ENCODE measurements at places on chromosomes 2 and 18.
A peak's percentile ranks its signal among the peaks of the same experiment; 100 is the strongest.

GRCh38 chr2:233373316-233373715 lies 19.0 kb downstream of the DGKD start:
- DNase-seq: no peak

GRCh38 chr18:50194631-50195532 lies at the start of gene MYO5B:
Gene MYO5B (minus strand): TSS chr18:50195147. CDS start chr18:50194793, 354 bp downstream.
- no peak for DNase-seq

DNA sequence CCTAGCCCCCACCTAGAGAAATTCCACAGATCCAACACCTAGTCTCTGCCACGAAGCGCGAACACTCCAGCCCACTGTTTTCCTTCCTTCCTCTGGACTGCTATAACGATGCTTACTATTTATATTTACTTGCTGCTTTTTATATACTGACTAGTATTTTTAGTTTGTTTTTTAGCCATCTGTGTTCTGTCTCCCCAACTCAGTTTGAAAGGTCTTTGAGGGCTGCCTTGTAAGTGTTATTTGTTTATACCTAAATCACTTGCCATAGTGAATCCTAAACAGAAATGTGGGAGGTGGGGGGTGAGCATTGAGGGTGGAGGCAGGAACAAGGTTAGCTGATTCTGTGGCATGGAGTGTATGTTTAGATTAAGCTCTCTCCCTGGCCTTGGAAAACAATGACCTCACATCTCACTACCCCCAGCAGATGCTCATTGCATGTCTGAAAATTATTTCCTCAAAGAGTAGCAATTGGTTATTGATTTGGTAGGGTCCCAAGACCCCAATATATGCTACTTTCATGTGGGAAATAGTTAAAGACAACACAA lies 1.1 kb upstream of the NCKAP5 start:
- DNase-seq: no peak

DNA sequence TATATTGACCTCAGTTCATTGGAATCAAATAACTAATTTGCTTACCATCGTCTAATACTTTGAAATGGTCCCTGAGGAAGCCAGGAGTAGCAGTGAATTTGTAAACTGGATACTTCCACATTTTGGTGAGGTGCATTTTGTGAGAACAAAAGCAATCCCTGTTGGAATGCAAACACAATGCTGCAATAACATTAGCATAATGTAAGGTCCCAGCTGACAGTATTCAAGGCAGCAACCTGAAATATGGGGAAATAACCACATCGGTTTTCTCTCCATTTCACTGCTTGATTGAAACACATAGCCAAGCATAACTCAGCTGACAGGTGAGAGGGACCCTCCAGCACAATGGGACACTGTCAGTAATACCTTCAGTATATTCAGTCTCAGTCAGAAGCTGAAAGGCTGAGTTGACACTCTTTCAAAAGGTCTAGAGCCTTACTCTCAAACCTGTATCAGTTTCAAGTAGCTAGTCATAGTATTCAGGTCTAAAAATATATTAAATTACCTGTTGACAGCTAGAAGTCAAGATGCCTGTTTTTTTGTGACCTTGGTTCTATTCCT lies 1311.9 kb upstream of the NRXN1 start:
- no peak for DNase-seq

- no peak for DNase-seq
These were observed 400.3 kb upstream of the HNRNPA3 start for GRCh38 chr2:176812246-176812775.

GRCh38 chr2:169203952-169204351 lies 134.6 kb downstream of the DHRS9 start:
- no peak for DNase-seq

GRCh38 chr2:215577356-215577755 lies 141.5 kb upstream of the FN1 start:
- no peak for DNase-seq

DNA sequence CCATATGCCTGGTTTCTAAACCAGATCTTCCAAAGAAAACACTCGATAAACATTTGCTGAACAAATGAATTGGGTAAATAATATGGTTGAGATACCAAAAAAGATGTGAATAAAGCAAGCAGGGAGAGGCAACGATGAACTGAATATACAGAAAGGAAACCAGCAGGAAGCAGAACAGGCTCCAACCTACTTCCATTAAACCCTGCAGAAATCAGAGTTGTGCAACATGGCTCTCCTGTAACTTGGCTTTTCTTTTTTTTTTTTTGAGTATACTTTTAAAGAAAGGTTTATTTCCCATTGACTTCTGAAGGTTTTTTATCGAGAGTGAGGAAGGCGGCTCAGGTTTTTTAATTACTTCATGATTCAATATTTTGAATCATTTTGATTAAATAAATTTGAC lies 23.5 kb downstream of the ITSN2 start:
- DNase-seq: no peak

- DNase-seq: no peak
These were observed 390.2 kb upstream of the TNP1 start for GRCh38 chr2:217250013-217250524.

GRCh38 chr18:13445241-13445897 lies 226.8 kb downstream of the LDLRAD4 start:
- DNase-seq: no peak

- no peak for DNase-seq
These were observed 92.9 kb upstream of the ST3GAL5 start for GRCh38 chr2:85981579-85982247.

DNA sequence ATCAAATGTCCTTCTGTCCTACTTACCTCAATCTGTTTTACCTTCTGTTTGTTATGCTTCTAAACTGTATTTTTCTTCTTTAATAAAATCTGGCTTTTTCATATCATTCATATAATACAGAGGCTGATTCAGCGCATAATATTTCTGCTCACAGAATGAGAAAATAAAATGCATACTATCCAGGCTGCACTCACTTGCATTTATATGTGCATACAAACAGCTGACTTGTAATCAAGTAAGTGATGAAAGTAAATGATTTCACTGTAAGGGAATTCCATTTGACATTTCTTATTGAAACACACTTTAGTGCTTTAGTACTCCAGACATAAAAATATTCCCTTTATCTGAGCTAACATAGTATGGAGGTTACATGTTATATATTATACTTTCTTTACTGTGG lies 75.3 kb upstream of the PROKR1 start:
- DNase-seq: no peak

DNA sequence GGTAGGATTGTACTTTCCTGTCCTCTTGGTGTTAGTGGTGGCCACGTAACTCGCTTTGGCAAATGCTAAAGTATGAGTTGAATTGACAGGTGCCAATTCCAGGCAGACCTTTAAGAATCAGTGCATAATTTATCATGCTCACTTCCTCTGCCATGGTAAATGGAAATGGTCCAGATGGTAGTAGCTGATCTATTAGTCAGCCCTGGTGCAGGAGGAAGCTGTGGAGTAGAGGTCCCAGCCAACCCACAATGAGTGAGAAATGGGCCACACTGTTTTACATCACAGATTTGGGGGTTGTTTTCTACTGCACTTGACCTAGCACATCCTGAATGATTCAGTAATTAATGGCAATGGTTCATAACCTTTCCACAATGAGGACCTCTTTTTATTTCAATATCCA lies 104.4 kb downstream of the RGPD3 start:
- no peak for DNase-seq

DNA sequence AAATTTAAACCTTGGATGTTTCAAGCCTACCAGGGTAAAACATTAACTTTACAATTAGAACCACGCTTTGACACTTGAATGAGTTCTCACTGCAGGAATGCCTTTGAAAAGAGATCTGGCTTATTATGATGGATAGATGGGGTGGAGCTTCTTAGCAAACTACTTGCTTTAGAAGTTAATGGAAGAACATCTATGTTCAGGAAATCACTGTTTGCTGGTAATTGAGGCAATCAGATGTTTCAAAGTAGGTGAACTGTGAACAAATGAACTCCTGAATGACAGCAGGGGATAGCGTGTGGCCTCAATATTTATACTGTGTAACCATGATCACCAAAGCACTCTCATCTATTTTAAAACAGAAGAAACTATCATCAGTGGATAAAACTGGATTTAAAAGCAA lies 383.6 kb downstream of the PIK3C3 start:
- DNase-seq: no peak

DNA sequence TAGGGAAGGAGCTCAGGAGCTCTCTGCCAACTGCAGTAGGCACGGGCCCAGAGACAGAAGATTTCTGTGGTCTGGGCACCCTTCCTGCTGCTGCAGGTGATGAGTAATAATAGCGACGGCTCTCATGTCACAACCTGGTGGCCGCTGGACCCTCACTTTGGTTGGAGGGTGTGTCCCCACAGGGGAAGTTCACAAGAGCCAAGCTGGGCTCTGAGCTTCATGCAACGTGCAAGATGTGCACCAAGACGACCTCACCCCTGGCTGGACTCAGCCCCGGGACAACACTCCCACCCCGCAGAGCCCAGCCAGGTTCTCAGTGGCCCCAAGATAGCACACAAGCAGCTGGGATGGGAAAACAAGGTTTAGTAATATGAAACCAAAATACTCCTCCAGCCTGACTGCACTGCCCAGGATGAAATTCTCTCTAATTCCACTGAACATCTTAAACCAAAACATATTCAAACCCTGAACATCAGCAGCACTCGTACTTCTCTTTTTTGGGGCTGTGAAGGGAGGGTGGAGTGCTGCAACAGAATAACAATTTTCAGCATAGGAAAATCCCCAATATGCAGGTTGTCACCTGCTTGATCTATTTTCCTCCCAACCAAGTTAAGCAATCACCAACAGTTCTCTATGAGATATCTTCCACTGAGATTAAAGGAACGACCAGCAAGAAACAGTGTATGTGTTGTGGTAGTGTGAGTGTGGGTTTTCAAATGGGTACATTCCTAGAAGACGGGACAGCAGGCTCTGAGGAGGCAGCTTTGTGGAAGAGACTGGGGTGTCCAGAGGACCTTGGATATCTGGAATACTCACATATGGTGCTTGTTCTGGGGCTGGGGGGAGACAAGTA lies 26.5 kb downstream of the BCL2 start:
- DNase-seq: no peak

- DNase-seq: peak; percentile 42
These were observed 7.3 kb upstream of the PLEK start for GRCh38 chr2:68357605-68358337.

DNA sequence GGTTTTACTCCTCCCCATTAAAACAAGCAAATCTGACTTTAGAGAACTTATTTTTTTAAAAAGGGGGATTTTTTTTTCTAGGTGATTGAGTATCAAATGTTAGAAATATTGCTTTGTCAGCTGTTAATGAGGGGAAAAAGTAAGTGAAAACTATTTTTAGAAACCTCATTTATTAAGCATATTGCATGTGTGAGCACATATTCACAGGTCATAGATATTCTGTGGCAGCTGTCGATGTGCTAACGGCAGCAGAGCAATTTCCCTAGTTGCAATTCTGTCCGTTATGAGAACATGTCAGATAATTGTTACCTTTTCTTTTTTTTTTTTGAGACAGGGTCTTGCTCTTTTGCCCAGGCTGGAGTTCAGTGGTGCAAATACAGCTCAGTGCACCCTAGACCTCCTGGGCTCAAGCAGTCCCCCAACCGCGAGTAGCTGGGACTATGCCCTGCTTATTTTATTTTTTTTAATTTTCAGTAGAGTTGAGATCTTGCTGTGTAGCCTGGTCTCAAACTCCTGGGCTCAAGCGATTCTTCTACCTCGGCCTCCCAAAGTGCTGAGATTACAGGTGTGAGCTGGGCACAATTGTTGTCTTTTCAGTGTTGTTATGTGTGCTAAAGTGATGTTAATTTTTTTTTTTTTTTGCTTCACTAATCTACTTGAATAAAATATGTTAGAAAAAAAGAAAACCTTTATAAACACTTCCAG lies 69.8 kb downstream of the MTA3 start:
- DNase-seq: no peak
